ENCODE measurements at places on chromosomes 4 and X.
A peak's percentile ranks its signal among the peaks of the same experiment; 100 is the strongest.

DNA sequence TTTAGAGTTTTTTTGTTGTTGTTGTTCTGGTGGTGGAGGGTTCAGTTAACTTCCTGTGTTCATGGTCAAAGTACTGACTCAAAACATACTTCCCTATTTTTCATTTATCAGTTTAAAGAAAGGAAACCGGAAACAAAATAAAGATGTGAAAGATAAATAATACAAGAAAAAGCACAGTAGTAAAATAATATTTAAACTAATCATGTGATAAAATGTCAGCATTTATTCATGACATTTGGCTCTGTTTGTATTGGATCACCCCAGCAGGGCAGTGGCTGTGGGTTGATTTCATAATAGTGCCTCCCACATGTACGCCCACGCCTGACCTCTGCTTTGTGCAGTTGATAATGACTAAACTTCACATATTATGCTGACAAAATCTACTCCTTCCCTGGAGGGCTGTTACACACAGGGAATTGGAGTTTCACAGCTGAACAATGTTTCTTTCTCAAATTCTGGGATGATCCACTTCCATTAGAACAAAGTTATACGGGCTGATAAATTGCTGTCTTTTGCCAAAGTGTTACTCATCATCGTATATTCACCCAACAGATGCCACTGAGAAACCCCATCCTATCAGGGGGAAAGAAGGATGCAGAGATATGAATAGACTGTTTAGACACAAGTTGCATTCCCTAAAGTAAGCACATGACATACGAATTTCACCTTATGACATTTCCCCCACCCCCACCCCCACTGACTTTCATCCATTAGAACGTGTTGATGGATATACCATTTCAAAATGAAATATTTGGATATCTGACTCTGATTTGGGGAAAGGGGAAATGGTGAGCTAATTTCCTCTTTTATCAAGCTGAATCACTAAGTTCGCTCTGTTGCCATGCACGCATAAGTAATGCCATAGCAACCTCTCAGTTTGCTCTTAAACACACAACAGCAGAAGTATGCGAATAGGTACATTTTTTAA lies 48.3 kb downstream of the AMELX start:
- DNase-seq, result peak; percentile 91

GRCh38 chrX:20224814-20225487 lies 41.8 kb downstream of the RPS6KA3 start:
- DNase-seq, result no peak

- DNase-seq, result no peak
Observed at GRCh38 chr4:155342142-155342541, 34.6 kb downstream of the MAP9 start.

DNA sequence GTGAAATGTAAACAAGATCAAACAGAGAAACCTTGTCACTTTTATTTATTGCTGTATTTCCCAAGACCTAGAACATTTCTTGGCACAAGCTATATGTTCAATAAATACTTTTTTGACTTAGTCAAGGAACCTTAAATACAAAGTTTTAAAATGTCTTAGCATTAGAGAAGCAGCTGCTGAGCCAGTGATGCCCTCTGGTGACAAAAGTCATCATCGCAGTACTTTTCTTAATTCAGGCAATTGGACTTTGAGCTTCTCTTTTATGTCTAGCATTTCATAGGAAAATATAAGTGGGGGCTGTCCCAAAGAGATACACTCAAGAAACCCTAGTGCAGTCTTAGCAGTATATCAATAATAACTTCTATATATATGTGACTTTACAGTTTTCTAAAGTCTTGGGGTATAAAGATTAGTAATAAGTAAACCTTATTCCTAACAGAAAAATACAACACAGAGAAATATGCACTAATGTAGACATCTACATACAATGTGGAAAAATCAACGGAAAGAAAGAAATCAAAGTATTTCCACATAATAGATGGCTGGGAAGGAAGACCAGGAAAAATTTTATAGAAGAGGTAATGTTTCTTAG lies 118.4 kb downstream of the DTHD1 start:
- peak; percentile 56 for DNase-seq

GRCh38 chr4:185950891-185951290 lies 118.1 kb upstream of the TLR3 start:
- no peak for DNase-seq

DNA sequence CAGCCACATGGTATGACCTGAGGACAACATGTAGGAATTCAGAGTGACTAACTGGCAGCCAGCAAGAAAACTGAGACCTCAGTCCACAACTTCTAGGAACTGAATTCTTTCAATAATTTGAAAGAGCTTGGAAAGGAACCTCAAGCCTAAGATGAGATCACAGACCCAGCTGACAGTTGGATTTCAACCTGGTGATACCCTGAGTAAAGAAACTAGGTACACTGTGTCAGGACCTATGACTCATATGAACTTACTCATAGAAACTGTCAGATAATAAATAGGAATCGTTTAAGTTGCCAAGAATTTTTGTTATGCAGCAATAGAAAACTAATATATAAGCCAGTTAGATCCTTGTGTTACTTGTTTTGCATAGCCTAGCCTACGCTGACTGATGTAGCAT lies 102.4 kb upstream of the DCAF12L1 start:
- DNase-seq, result no peak

DNA sequence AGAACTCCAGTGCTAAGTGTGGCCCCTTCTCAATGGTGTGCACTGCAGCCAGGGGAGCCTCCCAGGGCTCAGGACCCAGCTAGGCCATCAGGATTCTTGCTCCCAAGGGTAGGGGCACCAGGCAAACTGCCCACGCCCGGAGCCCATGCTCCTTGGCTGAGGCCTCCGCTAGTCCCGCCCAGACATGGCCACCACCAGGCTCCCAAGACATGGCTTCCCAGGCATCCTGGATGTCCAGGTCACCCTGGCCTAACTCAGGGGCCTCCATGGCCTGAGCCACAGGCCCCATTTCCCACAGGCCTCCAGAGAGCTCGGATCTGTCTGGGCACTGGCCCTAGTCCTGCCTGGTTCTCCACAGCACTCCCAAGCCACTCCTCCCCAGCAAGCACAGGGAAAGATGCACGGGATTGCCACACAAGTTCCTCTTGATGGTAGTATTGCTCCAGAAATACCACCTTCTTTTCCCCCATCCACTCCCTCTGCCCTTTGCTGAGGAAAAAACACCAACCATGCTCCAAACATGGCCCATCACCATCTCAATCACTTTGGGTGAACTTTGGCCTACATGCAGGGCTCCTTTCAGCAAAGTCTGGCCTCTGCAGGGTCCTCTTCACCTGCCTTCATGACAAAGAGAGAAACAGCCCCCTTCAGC lies 274.7 kb upstream of the AGTR2 start:
- DNase-seq, result no peak

DNA sequence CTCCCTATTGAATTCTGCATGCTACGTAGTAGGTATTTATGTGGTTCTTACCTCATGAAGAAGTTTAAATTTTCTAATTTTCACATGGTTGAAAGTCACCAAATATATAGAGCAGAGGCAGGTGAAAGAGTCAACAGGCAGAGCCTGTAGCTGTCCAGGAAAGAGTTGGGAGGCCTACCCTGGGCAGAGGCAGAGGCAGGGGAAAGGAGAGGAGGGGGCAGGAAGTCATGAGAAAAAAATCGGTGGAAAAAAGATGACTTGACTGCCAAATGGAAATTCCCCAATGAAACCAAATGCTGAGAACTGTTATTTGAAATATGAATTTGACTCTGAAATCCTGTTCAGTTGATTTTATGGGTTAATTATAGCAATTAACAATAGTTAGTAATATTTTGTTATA lies 23.1 kb upstream of the GPR34 start:
- DNase-seq, result no peak

Measured in inflammatory macrophage (primary cell).